ENCODE measurements at places on chromosomes 7 and 10.

DNA sequence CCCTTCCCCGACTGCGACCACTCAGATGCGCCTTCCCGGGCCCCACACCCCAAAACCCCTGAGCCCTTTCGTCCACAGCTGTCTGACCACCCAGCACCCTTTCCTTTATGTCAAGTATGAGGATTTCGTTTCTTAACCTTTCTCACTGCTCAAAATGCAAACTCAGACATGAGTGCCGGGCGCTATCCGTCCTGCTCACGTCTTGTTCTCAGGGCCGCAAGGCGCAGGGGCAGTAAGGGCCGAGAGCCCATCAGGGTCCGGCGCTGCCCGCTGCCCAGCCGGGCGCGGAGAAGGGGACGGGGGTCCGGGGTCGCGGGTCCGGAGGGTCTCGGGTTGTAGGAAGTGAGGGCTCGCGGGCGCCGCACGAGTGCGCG, 670 bp upstream of the RBM33 start:
- DNase-seq: no peak

GRCh38 chr10:22391600-22391999, 46.3 kb downstream of the SPAG6 start:
- no peak for DNase-seq

GRCh38 chr7:145106001-145106400, 270.1 kb upstream of the TPK1 start:
- no peak for DNase-seq

DNA sequence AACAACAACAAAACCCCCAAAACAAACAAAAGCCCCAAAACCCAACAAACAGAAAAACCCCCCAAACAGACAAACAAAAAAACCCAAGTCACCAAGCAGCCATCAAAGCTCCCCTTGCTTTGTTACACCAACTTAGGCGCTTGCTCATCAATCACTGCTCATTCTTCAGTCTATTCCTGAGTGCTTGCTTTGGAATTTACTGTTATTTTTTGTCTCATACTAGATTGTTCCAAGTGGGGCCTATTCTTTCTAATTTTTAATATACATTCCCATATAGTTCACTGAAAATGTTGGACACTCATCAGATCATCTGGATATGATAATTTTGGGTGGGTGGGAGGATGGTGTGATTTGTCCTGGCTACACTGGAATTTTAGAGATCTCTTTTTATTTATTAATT, 126.0 kb upstream of the JCAD start:
- DNase-seq: no peak

GRCh38 chr10:71985542-71986250, 21.5 kb downstream of the CHST3 start:
- DNase-seq: no peak

- no peak for DNase-seq
Measured at GRCh38 chr10:95588025-95588424, 26.9 kb upstream of the SORBS1 start.

DNA sequence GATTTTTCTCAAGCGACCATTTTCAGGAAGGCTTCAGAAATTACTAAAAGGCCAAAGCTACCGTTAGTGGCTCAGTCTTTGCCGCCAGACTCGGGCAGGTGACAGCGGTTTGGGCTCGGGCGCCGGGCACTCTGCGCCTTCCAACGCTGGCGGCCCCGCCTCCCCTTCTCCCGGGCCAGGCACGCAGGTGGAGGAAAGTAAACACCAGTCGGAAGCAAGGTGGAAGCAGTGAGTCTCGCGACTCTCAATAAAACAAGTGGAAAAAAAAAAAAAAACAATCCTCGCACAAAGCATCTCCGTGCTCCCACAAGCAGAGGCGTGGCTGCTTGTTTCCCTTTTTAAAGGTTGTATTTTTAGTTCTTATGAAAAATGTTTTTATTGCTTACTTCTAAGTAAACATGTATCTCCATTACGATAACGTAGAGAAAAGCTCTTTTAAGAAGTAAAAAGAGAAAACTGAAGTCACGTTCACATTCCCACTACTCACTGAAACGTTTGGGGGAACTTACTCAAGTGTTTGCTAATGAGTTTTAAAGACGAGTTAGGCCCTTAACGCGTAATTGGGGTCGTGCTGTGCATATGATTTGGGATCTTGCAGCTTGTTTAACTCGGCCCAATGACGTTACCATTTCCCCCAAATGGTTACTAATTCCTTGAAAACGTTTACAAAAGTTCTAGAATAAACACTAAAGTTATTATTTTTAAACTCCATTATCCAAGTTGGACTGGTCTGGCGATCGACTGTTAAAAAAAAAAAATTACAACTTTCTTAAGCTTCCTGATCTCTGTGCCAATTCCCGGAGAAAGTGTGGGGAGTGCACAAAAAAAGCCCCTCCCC, 864 bp downstream of the CDCA7L start:
- peak; percentile 8 for DNase-seq

DNA sequence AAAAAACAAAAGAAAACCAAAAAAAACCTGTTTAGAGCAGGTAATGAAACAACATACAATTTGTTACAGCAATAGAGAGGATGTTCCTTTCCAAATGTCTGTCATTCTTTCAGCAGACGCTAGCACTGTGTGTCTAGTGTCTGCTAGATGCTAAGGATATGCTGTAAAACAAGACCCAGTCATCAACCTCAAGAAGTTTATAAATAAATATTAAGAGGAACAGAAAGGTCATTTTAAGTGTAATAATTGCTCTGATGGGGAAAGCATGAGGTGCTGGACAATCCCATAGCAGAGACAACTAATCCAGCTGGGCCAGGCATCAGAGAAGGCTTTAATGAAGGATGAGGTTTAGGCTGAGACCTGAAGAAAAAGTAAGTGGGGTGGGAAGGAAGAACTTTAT, 23.3 kb upstream of the ASCC1 start:
- DNase-seq: no peak

DNA sequence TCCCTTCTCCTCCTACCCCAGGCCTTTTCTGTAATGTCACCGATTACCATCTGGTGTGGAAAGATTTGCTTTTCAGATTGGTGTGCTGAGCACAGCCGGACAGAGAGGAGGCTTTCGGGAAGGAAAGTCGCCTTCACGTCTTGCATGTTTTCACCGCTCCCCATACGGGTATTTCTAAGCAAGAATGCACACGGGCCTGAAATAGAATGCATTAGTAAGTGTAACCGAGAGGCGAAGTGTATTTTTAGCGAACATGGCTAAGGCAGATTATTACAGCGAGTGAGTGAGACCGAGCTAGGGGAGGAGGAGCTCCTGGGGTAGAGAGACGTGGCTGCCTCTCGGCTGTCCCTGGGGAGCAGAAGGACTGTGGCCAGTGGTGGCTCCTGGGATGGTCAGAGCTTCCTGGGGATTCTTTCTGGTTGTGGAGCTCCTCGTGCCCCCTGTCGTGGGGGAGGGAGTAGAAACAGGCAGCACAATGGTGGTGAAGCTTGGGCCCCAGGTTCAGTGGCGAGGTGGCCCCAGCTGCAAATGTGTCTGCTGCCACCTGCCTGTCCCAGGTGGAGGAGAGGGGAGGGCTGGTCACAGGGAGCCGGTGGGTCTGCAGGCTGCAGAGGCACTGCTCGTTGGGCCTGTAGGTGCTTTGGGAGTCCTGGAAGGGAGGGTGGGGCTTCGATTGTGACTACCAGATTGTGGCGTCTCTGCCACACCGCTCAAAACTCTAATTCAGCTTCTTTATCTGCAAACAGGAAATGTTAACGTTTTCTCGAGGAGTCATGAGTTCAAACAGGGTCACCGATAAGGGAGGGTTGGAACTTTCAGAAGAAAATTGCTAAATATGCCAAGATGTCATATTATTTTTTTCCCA, 135.8 kb downstream of the CAMK1D start:
- DNase-seq: no peak

DNA sequence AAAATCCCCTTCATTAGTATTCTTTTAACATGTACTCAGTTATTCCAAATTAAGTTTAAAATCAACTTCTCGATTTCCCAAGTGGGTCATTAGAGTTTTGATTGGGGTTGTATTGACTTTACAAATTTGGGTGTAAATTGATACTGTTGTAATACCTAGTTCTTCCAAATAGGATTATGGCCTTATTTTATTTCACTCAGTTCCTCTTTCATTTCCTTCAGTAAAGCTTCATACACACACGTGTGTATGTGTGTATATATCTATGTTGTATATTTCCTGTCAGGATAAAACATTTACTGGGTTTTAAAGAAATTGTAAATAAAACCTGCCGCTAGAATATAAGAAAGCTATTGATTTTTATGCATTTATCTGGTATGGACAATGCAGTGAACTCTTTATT, 15.9 kb downstream of the YME1L1 start:
- no peak for DNase-seq

- DNase-seq: no peak
Measured at GRCh38 chr7:143299840-143300239, 11.7 kb downstream of the CASP2 start.

- no peak for DNase-seq
Measured at GRCh38 chr7:2646680-2647571, 15.1 kb downstream of the TTYH3 start.

- DNase-seq: peak; percentile 44
Measured at GRCh38 chr10:60123172-60123571, 216.8 kb upstream of the CCDC6 start.

DNA sequence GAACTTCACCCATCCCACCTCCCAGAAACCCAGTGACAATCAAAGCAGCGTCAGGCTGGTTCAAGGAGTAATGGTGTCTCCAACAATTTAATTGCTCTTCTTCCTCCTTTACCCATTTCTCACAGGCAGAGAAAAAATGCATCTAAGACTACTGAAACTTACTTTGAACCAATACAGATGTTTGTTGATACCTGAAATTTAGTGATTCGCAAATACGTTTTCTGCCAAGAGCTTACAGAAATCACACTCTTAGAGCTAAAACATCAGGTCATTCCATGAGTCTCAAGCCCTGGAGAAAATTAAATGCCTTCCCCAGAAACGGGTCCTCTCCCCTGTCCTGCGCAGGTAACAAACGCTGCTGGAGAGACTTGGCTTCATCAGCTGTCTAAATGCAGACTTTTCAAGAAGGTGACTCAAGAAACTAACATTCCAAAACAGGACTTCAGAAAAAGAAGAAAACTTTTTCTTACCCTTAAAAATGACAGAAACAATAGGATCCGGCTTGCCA, 443 bp downstream of the MYOF start:
- no peak for DNase-seq

- no peak for DNase-seq
Measured at GRCh38 chr10:76905251-76905650, 732.4 kb downstream of the KCNMA1 start.

DNA sequence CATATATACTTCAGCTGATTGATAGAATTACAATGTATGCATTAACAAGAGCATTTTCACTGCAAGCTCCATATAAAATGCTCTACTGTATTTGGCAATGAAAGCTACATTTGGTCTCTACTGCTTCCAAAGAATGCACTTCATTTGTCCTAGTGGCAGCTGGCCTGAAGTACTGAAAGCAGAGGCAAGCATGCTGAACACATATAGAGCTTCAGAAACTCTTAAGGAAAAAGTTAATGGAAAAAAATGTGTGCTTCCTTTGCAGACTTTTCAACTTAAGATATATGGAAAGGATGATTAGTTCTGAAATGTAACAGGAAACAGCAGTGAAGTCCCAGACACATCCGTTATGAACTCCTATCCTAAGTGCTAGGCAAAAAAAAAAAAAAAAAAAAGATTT, 537.1 kb upstream of the POM121L12 start:
- no peak for DNase-seq

DNA sequence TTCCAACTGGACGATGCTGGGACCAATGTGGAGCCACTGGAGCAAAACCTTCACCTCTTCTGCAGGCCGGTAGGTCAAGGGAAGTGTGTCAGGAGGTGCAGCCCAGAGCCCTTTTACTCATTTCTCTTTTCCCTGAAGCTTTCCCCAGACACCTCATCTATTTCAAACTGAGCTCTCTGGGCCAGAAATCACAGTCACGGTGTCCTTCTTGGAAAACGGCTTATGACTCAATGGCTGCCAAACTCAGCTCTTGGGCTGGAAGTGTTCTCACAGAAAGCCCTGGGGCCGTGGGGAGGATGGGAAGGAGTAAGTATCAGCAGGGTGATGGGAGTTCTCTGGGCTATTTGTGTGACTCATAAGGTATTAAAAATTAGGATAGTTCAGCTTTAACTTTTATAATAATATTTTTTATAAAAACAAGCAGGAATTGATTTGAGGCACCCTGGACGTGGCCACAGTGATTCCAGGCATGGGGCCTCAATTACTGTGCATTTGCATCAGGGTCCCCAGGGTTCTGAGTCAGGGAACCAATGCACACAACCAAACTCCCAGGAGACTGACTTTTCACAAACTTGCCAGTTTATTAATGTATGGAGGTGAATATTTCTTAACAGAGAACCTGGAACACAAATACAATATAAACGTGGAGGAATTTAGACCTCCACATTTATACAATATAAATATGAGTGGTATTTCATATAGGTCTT, 187.4 kb upstream of the TMEM72 start:
- peak; percentile 54 for DNase-seq

All from GM04503 (cell line).